ENCODE measurements at places on chromosomes 1 and 21. TPM values are rescaled to one million over a fixed set of nuclear protein-coding genes. Genes with fewer than 3 reads are reported as not detected.
A peak's percentile ranks its signal among the peaks of the same experiment; 100 is the strongest.

GRCh38 chr1:222535455-222535854 is 12.4 kb downstream of the HHIPL2 start:
- DNase-seq, result no peak
- no peaks in the 10 kb centered on the region for H3K4me1 ChIP-seq
- peaks cover 3% of the 10 kb centered on the region for H3K27me3 ChIP-seq
- H3K27ac ChIP-seq, result no peak overlapping the region

- DNase-seq, result no peak
- no peaks in the 10 kb centered on the region for H3K4me1 ChIP-seq
- H3K36me3 ChIP-seq, result no peaks in the 10 kb centered on the region
- no peak overlapping the region for H3K4me3 ChIP-seq
- no peak overlapping the region for H3K27ac ChIP-seq
Observed at GRCh38 chr1:97297611-97298010, 576.0 kb downstream of the PTBP2 start.

DNA sequence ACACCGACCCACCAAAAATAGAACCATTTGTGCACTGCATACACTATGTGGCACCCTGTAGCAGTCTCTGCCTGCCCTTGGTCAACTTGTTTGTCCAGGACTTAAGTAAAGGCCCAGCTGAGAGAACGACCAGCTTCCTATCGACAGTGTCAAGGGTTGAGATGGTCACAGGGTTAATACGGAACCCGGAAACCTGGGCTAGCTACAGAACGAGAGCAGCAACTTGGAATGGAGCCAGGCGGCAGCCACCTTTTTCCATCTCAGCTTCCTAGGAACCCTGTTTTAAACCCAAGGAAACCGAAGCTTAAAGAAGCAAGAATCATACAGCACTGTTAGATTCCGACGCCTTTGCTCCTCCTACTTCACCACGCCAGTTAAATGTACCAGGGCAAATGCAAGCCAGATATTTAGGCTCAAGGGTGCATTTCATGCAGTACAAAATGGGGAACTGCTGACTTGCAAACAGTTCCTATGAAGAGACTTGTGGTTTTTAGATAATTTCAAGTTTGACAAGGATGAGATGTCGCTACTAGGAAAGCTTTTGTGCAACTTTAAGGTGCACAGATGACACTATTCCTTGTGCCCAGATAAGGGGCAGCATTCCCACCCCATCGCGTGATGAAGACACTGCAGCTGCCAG is 35.5 kb downstream of the SLC66A1 start:
- H3K4me3 ChIP-seq, result no peak overlapping the region
- DNase-seq, result no peak
- H3K36me3 ChIP-seq, result peaks cover 26% of the 10 kb centered on the region
- H3K27ac ChIP-seq, result no peak overlapping the region
- no peaks in the 10 kb centered on the region for H3K4me1 ChIP-seq

Gene HDAC1
- 94.1 TPM for total RNA-seq

Gene VHLL
- total RNA-seq, result 0.34 TPM

- no peak overlapping the region for H3K4me3 ChIP-seq
- H3K27me3 ChIP-seq, result no peaks in the 10 kb centered on the region
- no peaks in the 10 kb centered on the region for H3K4me1 ChIP-seq
- DNase-seq, result no peak
Observed at GRCh38 chr1:19495000-19495656, 9.8 kb upstream of the CAPZB start.

DNA sequence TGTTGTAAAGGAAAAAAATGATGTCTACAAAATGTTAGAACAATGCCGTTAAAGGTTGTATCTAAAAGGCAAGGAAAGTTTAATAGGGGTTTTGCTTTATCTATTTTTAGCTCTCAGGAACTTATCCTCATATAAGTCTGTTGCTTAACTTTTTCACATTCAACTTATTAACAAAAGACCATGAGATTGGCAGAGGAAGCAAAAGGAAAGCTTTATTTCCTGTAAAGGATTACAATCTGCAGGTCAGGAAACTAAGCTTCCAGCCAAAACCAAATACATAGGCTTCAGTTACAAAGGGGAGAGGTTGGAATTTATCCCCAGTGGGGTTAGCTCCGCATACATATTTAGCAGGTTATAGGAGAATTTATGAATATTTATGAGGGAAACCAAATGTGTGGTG is 58.7 kb upstream of the KIAA1614 start:
- DNase-seq, result no peak
- no peak overlapping the region for H3K4me3 ChIP-seq
- no peaks in the 10 kb centered on the region for H3K27me3 ChIP-seq
- H3K4me1 ChIP-seq, result peaks cover 10% of the 10 kb centered on the region
- no peak overlapping the region for H3K27ac ChIP-seq

Gene ACOT11
- total RNA-seq, result 2.7 TPM

Gene MFSD2A
- total RNA-seq, result 2.9 TPM

- peaks cover 11% of the 10 kb centered on the region for H3K4me1 ChIP-seq
- peaks cover 10% of the 10 kb centered on the region for H3K27me3 ChIP-seq
- no peak overlapping the region for H3K27ac ChIP-seq
- H3K36me3 ChIP-seq, result no peaks in the 10 kb centered on the region
- no peak for DNase-seq
Observed at GRCh38 chr1:63914706-63915105, 140.9 kb downstream of the ROR1 start.

DNA sequence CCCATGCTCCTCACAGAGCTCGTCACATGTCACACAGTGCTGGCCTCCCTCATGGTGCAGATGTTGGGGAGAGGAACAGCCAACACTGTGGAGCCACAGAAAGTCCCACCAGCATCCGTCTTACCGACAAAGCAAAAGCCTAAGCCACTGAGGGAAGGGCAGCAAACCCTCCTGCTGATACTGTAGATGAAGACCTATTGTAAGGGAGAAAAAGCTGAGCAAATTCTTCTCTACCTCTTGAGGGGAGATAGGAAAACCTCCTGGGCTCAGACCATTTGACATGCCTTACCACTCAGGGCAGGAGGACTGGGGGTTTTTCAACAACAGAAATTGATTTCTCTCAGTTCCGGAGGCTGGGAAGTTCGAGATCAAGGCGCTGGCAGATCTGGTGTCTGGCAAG is 95.9 kb downstream of the WDR64 start:
- H3K27ac ChIP-seq, result no peak overlapping the region
- no peaks in the 10 kb centered on the region for H3K27me3 ChIP-seq
- no peaks in the 10 kb centered on the region for H3K4me1 ChIP-seq
- no peaks in the 10 kb centered on the region for H3K36me3 ChIP-seq

DNA sequence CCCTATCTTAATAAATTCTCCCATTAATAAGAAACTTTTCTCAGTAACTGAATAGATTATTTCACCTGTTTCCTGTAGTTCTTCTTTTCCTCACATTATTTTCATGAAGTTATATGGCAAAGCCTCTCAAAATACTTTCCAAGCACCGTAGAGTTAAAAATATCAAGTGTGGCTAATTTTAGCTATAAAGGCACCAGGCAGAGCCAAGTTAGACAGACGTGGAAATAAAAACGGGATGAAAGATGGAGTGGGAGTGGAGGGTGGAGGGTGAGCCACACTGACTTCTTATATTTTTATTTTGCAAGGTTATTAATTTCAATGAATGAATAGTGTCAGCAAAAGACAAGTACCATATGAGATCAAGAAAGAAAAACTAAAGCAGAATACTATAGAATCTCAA is 71.7 kb downstream of the ENAH start:
- DNase-seq, result no peak
- no peak overlapping the region for H3K4me3 ChIP-seq
- no peaks in the 10 kb centered on the region for H3K36me3 ChIP-seq
- H3K27me3 ChIP-seq, result no peaks in the 10 kb centered on the region

Gene TCHH
- 0.86 TPM for total RNA-seq

Gene KRTAP21-2
- not detected for total RNA-seq

DNA sequence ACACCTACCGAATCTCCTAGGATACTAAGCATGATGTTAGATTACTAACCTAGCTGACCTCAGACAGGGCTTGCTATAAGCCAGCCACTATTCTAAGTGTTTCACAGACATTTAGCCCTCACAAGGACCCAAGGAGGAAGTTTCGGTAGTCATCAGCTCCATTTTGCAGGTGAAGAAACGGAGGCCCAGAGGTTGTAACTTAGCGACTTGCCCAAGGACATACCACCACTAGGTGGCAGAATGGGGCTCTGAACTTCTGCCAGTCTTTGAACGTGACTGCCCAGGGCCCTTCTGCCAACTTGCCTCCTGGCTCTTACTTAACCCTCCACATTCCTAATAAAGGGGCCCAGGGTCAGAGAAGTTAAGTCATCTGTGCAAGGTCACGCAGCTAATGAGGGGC is 283.5 kb downstream of the C1orf94 start:
- H3K4me1 ChIP-seq, result no peaks in the 10 kb centered on the region
- no peak for DNase-seq
- H3K36me3 ChIP-seq, result no peaks in the 10 kb centered on the region
- H3K27ac ChIP-seq, result no peak overlapping the region
- no peaks in the 10 kb centered on the region for H3K27me3 ChIP-seq
- no peak overlapping the region for H3K4me3 ChIP-seq

Gene OR14K1
- total RNA-seq, result not detected

- H3K4me1 ChIP-seq, result no peaks in the 10 kb centered on the region
- H3K27ac ChIP-seq, result no peak overlapping the region
- no peaks in the 10 kb centered on the region for H3K36me3 ChIP-seq
- peaks cover 8% of the 10 kb centered on the region for H3K27me3 ChIP-seq
- H3K4me3 ChIP-seq, result no peak overlapping the region
Observed at GRCh38 chr1:48196237-48196636, 26.3 kb upstream of the SLC5A9 start.

DNA sequence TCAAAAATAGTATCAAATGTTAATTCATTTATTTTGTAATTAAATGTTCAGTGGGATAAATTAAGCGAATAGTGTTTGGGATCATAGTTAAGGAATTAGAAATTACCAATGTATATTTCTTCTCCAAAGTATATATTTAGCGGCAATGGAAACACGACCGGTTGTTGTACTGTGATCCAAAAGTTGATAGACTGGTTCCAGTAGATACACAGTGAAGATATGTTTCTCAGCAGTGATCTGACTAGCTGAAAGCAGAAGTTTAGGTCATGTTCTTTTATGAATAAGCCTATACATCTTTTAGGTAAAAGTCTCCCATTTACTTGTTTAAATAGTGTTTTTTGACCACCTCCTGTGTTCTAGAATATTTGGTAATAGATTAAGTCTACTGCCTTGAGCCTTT is 8.8 kb downstream of the USP16 start:
- no peaks in the 10 kb centered on the region for H3K27me3 ChIP-seq
- H3K27ac ChIP-seq, result no peak overlapping the region
- no peaks in the 10 kb centered on the region for H3K4me1 ChIP-seq
- peaks cover 43% of the 10 kb centered on the region for H3K36me3 ChIP-seq
- DNase-seq, result no peak
- H3K4me3 ChIP-seq, result no peak overlapping the region

DNA sequence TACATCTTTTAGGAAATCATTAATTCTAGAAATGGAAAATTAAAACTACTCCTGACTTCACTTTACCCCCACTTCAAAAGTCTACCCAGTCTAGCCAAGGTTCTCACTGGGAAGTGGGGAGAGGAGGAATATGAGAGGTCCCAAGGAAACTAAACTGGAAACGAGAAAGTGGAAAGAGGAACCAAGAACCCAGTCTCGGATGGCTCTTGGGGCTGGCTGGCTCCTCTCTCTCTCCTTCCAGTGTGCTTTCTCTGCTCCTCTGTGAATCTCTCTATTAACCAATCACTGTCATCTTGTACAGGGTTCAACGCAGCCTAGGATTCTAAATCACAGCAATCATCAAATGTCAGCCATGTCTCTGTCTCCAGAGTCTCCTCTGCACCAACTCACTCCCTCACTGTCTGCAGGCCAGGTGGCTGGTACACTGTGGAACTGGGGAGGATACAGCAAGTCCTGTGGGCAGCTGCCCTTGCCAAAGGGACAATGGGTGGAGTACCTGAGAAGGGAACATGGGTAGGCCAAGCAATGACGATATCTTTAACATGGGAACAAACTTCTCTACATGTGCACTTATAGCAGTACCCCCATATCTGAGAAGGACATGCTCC is 33.7 kb downstream of the GNB1 start:
- no peak for DNase-seq
- H3K36me3 ChIP-seq, result peaks cover 3% of the 10 kb centered on the region

DNA sequence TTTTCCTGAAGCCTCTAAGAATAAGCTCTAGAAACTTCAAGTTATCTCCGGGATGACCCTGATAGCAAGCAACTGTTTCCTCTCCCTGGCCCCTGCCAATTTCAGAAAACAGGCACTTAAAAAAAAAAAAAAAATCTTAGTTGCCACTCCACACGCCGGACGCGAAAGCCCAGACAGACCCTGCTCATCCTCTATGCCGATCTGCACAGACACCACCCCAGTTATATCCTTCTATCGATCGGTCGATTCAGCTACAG is 1.7 kb downstream of the ANP32E start:
- peak overlapping the region; percentile 89 for H3K4me3 ChIP-seq
- H3K4me1 ChIP-seq, result peaks cover 11% of the 10 kb centered on the region
- peak overlapping the region; percentile 82 for H3K27ac ChIP-seq
- H3K36me3 ChIP-seq, result peaks cover 7% of the 10 kb centered on the region
- no peaks in the 10 kb centered on the region for H3K27me3 ChIP-seq

GRCh38 chr1:196651637-196652215 is at the start of gene CFH:
Gene CFH, plus strand, starts transcription at chr1:196652043. Its CDS starts 75 bp downstream, at chr1:196652118.
- H3K36me3 ChIP-seq, result no peaks in the 10 kb centered on the region
- DNase-seq, result peak; percentile 95

GRCh38 chr1:209368864-209369598 is 214.5 kb upstream of the CAMK1G start:
- no peaks in the 10 kb centered on the region for H3K27me3 ChIP-seq
- H3K4me3 ChIP-seq, result no peak overlapping the region
- H3K36me3 ChIP-seq, result no peaks in the 10 kb centered on the region
- peaks cover 33% of the 10 kb centered on the region for H3K4me1 ChIP-seq
- DNase-seq, result peak; percentile 96

- no peak overlapping the region for H3K27ac ChIP-seq
- no peak for DNase-seq
- no peak overlapping the region for H3K4me3 ChIP-seq
- H3K4me1 ChIP-seq, result no peaks in the 10 kb centered on the region
- peaks cover 9% of the 10 kb centered on the region for H3K27me3 ChIP-seq
Observed at GRCh38 chr1:31523769-31524168, 52.5 kb upstream of the TINAGL1 start.

DNA sequence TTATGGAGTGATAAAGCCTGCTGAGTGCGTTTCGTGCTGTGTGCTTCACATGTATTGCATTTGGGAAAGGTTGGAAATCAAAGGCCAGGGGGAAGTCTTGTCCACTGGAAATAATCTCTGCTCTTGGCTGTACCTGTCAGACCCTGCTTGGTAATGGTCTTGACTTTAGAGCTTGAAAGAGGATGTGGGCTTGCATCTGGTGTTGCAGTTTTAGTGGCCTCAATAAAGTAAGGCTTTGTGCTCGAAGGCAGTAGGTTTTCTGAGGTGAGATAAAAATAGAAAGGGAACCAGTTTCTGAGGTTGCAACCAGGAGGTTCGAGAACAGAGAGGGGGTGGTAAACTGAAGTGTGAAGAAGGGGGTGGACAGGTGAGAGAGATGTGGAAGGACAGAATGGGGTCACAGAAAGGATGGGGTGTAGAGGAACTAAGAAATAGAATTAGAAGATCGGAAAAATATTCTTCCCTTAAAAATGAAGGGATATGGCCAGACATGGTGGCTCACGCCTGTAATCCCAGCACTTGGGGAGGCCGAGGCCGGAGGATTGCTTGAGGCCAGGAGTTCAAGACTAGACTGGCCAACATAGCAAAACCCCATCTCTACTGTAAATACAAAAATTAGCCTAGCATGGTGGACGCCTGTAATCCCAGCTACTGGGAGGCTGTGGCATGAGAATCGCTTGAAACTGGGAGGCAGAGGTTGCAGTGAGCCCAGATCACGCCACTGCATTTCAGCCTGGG is 1.5 kb downstream of the S100PBP start:
- peaks cover 24% of the 10 kb centered on the region for H3K4me1 ChIP-seq
- no peaks in the 10 kb centered on the region for H3K36me3 ChIP-seq
- DNase-seq, result no peak
- H3K27ac ChIP-seq, result peak overlapping the region; percentile 95
- no peaks in the 10 kb centered on the region for H3K27me3 ChIP-seq

All from astrocyte (in vitro differentiated cells and primary cell).